CD8-positive, alpha-beta memory T cell (primary cell): ENCODE measurements at places on chromosomes 16 and 17. TPM values are rescaled to one million over a fixed set of nuclear protein-coding genes. Genes with fewer than 3 reads are reported as not detected.

The HES7 gene
- total RNA-seq = 1.6 TPM

The IGFBP4 gene
- total RNA-seq = 3.0 TPM

The MATCAP1 gene
- total RNA-seq = 15.3 TPM

The MT1A gene
- total RNA-seq = 0.71 TPM

The MMP25 gene
- 1.9 TPM for total RNA-seq

The SERPINF2 gene
- total RNA-seq = 0.13 TPM

The HNF1B gene
- 0.73 TPM for total RNA-seq

The CES3 gene
- total RNA-seq = 0.16 TPM

The SLC38A10 gene
- 51.0 TPM for total RNA-seq

The EFTUD2 gene
- total RNA-seq = 241 TPM

The IFT20 gene
- 29.4 TPM for total RNA-seq

The FOXF1 gene
- not detected for total RNA-seq

The YPEL2 gene
- total RNA-seq = 7.6 TPM

GRCh38 chr17:81794509-81794908 lies 9.4 kb upstream of the GCGR start:
- no peaks in the 10 kb centered on the region for H3K36me3 ChIP-seq
- DNase-seq = no peak
- no peaks in the 10 kb centered on the region for H3K4me1 ChIP-seq
- no peak overlapping the region for H3K4me3 ChIP-seq

GRCh38 chr17:72501404-72502370 lies 380.9 kb downstream of the SOX9 start:
- H3K27ac ChIP-seq = no peak overlapping the region
- H3K4me3 ChIP-seq = no peak overlapping the region
- no peaks in the 10 kb centered on the region for H3K4me1 ChIP-seq
- no peak for DNase-seq

GRCh38 chr17:81926451-81927151 lies 934 bp downstream of the MAFG start:
- no peak for DNase-seq
- H3K36me3 ChIP-seq = no peaks in the 10 kb centered on the region
- peaks cover 35% of the 10 kb centered on the region for H3K4me1 ChIP-seq
- H3K27ac ChIP-seq = peak overlapping the region; percentile 69

- no peaks in the 10 kb centered on the region for H3K36me3 ChIP-seq
- no peak overlapping the region for H3K4me3 ChIP-seq
- H3K4me1 ChIP-seq = no peaks in the 10 kb centered on the region
- no peak overlapping the region for H3K27ac ChIP-seq
- H3K27me3 ChIP-seq = no peaks in the 10 kb centered on the region
- no peak for DNase-seq
Observed at GRCh38 chr16:87551487-87551886, 50.8 kb upstream of the JPH3 start.

DNA sequence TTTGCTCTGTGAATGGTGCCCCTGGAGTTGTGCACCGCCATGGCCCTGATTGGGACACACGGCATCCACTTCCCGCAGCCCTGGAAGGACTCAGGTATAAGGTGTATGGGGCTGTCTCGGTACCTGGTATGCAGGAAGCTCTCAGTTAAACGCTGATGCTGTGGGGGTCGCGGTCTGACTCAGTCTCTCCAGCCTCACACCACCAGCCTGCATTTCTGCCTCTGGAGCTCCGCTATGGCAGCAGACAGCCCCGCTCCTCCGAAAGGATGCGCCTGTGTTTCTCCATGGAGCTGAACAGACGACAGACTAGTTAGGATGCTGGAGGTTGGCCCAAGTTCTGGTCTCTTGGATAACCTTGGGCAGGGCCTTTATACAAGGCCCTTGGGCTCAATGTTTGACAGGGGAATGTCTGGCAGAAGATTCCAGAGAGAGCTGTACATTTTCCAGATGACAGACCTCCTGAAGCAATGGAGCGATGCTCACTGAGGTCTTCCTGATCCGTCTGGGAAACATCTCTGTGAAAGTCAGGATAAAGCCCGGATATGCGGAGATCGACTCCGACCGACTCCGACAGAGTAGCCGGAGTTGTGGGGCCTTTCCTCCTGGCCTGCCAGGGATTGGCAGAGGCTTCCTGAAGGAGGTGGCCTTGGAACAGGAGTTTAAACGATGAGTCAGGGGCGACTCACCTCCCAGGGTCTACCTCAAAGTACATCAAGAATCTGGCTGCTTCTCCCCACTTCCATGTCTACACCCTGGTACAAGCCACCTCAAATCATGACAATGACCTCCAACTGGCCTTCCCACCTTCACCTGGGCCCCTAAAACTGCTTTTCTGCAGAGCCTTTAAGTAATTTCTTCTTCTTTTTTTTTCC lies 21.9 kb upstream of the BCAR1 start:
- H3K27ac ChIP-seq = no peak overlapping the region
- no peak for DNase-seq
- no peaks in the 10 kb centered on the region for H3K36me3 ChIP-seq

- H3K27ac ChIP-seq = no peak overlapping the region
- DNase-seq = no peak
- no peak overlapping the region for H3K4me3 ChIP-seq
Observed at GRCh38 chr17:2435181-2435741, 34.4 kb upstream of the MNT start.

DNA sequence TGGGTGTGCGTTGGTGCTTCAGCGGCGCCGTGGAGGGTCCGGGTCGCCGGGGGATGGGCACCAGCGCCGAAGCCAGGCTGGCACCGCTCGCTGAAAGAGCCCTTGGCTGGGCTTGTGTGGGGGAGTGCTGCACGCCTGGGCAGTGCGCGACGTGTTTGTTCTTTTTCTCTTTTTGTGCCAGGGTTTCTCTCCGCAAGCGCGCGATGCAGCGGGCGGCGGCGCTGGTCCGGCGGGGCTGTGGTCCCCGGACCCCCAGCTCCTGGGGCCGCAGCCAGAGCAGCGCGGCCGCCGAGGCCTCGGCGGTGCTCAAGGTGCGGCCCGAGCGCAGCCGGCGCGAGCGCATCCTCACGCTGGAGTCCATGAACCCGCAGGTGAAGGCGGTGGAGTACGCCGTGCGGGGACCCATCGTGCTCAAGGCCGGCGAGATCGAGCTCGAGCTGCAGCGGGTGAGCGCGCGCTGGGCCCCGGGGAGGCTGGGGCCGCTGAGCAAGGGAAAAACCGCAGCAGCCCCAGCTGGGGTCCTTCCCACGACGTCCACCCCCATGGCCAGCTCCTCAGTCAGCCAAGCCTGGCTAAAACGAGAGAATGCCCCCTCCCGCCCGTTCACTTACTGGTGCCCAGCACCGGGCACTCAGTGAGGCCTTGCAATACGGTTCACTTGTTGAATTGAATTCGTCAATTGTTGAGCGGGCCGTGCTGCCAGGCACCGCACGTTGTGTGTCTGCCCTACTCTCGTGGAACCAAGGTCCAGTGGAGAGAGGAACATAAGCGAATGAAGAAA lies 541 bp downstream of the GPT2 start:
- no peak overlapping the region for H3K27ac ChIP-seq
- DNase-seq = no peak
- H3K4me1 ChIP-seq = peaks cover 6% of the 10 kb centered on the region
- no peaks in the 10 kb centered on the region for H3K36me3 ChIP-seq

- H3K4me3 ChIP-seq = no peak overlapping the region
- no peaks in the 10 kb centered on the region for H3K4me1 ChIP-seq
- no peak overlapping the region for H3K27ac ChIP-seq
Observed at GRCh38 chr16:4862639-4863038, 15.4 kb downstream of the UBN1 start.

DNA sequence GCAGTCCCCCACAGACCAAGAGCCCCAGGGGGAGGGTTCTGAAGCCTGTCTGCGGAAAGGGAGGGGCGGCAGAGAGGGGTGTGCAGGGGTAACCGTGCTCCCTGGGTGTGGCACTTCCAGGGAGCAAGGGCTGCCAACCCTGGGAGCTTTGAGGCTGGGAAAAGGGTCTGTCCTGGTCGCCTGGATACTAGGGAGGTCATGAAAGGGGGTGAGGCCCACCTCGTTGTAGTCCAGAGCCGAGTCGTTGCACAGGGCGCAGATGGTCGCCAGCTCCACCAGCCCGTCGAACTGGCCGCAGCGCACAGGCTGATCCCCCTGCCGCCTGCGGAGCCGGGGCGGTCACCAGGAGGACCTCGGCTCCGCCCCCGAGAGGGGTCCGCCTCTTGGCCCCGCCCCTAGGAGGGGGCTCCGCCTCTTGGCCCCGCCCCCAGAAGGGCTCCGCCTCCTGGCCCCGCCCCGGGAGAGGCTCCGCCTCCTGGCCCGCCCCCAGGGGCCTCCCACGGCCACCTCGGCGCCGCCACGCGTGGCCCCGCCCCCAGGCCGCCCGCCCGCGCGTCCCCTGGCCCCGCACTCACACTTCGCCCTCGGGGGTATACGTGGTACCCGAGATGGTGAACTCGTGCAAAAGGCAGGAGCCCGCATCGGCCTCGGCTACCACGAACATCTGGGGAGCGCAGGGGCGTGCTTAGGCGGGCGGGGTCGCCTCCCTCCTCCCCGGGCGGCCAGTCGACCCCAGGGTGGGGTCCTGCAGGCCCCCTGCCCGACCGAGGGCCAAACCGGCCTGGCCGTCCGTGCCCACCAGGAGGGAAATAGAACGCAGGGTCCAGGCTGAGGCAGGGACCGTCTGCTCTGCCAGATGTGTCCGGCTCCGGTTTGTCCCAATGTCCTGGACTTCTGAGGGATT lies 19.5 kb downstream of the ATP2A3 start:
- H3K36me3 ChIP-seq = peaks cover 49% of the 10 kb centered on the region
- H3K4me3 ChIP-seq = no peak overlapping the region
- no peaks in the 10 kb centered on the region for H3K27me3 ChIP-seq
- no peaks in the 10 kb centered on the region for H3K4me1 ChIP-seq
- DNase-seq = peak; percentile 42
- H3K27ac ChIP-seq = no peak overlapping the region

GRCh38 chr17:17537311-17538099 lies 41.3 kb upstream of the RASD1 start:
- no peaks in the 10 kb centered on the region for H3K4me1 ChIP-seq
- H3K27ac ChIP-seq = no peak overlapping the region
- no peak for DNase-seq
- no peak overlapping the region for H3K4me3 ChIP-seq

- DNase-seq = no peak
- H3K4me3 ChIP-seq = no peak overlapping the region
- H3K27ac ChIP-seq = no peak overlapping the region
- H3K36me3 ChIP-seq = no peaks in the 10 kb centered on the region
Observed at GRCh38 chr17:10792151-10792550, 11.7 kb downstream of the TMEM238L start.

- H3K4me1 ChIP-seq = no peaks in the 10 kb centered on the region
- H3K27me3 ChIP-seq = no peaks in the 10 kb centered on the region
- no peaks in the 10 kb centered on the region for H3K36me3 ChIP-seq
Observed at GRCh38 chr16:10103118-10103517, 79.1 kb downstream of the GRIN2A start.

DNA sequence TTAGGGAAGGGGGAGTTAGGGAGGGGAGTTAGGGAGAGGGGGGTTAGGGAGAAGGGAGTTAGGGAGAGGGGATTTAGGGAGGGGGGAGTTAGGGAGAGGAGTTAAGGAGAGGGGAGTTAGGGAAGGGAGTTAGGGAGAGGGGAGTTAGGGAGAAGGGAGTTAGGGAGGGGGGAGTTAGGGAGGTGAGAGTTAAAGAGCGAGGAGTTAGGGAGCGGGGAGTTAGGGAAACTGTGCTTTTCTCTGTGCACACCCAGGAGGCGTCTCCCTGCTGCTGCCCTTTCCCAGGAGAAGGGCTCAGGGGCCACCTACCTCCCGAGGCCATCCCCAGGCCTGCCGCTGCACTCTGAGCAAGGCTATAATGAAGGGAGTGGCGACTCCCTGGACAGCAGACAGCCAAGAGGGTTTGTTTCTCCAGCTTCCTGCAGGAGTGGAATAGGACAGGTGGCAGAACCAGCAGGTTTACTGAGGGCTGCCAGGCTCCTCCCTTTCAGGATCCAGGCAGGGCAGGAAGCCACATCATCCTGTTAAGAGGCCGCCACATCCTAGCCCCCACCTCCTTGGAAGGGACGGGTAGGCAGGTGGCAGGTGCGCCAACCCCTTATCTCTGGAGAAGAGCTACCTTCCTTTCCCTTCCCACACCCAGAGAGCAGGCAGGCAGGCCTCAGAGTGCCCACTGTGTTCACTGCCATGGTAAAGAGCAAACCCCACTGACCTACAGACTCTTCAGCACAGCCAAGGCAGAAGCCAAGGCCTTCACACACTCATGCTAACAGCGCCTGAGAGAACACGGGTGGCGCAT lies 4.3 kb downstream of the CANT1 start:
- peaks cover 48% of the 10 kb centered on the region for H3K4me1 ChIP-seq
- H3K27me3 ChIP-seq = no peaks in the 10 kb centered on the region
- no peak for DNase-seq
- peak overlapping the region; percentile 31 for H3K4me3 ChIP-seq

DNA sequence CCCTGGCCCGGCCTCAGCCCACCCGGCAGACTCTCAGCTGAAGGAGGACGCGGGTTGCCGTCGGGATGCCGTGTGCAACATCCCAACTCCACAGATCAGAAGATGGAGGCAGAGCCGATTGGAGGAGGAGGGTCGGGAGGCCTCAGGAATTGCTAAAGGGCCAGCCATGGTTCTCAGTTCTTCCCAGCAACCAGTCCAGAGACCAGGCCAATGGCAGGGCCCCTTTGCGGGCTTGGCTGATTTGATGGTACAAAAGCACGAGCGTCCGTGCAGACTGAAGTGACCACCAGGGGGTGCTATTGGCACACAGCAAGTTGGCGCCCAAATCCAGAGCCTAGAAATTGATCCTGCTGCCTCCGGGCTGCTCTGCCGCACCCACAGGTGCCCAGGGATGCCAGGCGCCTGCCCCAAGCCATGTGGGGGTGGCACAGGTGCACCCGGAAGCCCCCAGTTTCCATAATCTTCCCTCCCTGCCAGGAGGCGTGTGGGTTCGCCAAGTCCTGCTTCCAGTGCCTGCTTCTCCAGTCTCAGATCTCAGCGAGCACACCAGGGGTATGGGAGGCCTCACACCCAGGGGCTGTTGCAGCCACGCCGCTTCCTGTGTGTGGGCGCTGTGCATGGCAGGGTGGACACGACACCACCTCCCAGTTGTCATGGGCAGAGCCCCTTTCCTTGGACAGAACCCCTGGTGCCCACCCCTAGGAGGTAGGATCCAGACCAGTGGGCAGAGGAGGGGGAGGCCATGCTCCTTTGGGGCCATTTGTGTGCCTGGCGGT lies 7.1 kb upstream of the TEX19 start:
- no peaks in the 10 kb centered on the region for H3K36me3 ChIP-seq
- H3K4me1 ChIP-seq = no peaks in the 10 kb centered on the region
- H3K4me3 ChIP-seq = no peak overlapping the region
- H3K27me3 ChIP-seq = no peaks in the 10 kb centered on the region
